Activated CD8-positive, alpha-beta memory T cell treated with anti-CD3 and anti-CD28 coated beads for 1 hour (primary cell): ENCODE measurements at places on chromosomes 1 and 21.

DNA sequence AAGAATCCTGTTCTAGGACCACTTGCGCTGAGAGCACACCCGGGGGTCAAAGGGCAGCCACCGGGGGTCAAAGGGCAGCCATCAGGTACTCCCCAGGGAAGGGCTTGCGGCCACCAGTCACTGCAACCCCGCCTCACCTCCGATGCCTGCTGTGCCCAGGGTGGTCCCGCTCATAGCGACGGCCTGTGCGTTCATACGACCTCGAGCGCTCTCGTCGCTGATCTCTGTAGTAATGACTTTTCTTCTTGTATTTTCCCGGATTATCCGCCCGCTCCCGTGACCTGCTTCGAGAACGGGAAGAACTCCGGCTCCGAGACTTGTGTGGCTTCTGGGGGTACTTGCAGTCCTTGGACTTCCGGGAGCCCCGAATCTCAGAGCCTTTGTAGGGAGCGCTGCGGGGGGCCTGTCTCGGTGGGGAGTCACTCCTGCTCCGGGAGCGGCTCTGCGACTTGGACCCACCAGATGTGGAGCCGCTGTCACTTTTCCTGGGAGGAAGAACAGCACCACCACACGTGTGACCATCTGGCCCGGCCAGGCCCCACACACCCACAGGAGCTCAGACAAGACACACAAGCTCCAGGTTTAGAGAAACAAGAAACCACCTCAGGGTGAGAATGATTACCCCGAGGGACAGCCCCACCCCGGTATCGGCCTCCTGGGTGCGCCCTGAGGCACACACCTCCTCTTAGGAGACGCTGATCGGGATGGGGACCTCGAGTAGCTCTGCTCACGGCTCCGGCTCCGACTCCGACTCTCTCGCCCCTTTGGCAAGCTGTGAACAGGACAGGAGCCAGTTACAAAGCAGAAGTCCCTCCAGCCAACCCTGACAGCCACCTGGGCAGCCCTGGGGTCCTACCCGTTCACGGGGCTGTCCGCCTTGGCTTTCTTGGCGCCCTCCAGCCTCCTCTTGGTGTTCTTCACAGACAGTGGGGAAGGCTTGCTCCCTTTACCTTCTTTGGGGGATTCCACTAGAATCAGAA lies 11.7 kb downstream of the CCNL2 start:
- DNase-seq, result no peak

DNA sequence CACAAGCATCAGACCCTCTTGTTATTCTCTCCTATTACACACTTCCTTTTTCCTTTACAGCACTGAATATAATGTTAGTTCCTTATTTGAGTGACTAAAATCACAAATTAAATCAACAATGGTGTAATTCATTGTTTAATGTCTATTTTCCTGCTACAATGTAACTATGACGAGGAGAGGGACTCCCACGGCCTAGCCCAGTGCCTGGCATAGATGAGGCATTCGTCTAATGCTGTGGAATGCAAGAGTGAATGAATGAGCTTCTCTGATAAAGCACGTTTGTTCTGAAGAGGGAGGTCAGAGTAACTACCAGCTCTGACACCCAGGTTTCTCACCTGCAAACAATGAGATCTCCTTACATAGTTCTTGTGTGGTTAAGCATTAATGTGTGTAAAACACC lies 479.4 kb downstream of the OMA1 start:
- DNase-seq, result no peak

DNA sequence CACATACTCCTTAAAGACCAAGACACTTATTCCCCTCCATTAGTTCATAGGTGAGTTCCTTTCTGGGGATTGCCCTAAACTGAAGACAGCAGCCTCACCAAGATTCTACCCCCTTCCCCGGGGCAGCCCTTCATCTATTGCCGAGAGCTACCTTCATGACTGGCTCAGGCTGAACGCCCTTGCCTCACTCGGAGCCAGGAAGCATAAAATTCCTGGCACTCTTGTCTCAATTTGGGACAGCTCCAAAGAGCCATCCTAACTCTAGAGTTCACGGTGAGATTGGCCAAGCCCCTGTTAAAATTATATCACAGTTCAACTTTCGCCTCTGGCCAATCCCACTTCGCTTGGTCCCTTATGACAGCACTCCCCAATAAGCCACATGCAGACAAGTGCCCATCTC lies 113.0 kb upstream of the PROX1 start:
- DNase-seq, result no peak

DNA sequence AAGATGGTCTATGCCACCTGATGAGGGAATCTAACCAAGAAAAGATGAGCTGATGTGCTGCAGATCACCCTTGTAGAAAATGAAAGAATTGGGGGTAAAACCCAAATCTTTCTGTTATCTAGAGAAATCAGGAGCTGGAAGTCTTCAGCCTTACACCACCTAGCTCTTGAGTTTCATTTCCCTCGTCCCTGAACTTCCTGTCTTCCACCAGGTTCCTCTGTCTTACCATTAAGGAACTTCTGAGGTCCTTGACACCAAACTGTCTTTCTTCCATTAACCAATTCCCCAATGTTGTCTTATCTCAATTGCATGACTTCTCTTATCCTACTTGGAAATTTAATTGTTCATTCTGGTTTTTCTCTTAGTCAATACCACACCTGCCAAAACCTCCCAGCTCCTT lies 31.5 kb downstream of the LPAR3 start:
- no peak for DNase-seq

DNA sequence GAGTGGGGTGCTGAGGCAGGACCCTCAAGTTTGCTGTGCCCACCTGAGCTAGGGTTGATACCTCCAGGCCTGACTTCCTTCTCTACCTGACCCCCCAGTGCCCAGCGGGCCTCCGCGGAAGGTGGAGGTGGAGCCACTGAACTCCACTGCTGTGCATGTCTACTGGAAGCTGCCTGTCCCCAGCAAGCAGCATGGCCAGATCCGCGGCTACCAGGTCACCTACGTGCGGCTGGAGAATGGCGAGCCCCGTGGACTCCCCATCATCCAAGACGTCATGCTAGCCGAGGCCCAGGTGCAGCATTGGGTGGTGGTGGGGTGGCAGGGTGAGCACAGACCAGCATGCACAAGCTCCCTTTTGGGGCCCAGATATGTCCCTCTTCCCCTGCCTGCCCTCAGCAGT lies 51.3 kb upstream of the KDM4A start:
- DNase-seq, result no peak

GRCh38 chr1:211928290-211928801 lies 97.8 kb upstream of the LPGAT1 start:
- no peak for DNase-seq

DNA sequence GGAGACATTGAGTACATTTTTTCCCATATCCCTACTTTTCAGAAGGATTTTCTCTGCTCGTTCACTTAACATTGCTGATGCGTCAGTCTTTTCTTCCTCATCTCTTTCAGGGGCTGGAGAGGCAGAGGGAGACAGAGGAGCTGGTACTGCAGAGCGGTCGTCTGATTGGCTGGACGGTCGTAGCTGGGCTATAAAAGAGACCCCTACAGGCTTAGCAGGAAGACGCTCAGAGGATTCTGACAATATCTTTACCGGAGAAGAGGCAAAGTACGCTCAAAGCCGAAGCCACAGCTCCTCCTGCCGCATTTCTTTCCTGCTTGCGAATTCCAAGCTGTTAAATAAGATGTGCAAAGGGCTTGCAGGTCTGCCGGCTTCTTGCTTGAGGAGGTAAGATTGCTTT lies at the start of gene RGS4:
TSS of gene RGS4 (plus strand) at position 220 of the 400 bp plus-strand sequence. CDS start at position 344, 124 bp downstream.
- no peak for DNase-seq

DNA sequence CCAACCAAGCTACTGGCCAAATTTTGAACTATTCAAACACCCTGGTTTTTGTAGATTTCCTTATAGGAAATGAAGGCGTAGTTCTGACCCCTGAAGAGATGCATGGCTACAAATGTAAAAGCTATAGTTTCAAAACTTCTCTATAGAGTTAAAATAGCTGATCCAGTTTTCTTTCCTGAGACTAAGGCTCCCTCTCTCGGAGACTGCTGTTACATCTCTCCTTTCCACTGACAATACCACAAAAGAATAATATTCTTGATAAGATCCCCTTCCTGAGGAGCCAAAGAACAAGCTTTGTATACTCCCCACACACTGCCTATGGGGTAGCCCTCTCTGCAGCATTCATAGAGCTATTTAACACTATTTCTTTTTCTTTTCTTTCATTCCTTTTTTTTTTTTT lies 6.7 kb upstream of the CFAP126 start:
- no peak for DNase-seq

DNA sequence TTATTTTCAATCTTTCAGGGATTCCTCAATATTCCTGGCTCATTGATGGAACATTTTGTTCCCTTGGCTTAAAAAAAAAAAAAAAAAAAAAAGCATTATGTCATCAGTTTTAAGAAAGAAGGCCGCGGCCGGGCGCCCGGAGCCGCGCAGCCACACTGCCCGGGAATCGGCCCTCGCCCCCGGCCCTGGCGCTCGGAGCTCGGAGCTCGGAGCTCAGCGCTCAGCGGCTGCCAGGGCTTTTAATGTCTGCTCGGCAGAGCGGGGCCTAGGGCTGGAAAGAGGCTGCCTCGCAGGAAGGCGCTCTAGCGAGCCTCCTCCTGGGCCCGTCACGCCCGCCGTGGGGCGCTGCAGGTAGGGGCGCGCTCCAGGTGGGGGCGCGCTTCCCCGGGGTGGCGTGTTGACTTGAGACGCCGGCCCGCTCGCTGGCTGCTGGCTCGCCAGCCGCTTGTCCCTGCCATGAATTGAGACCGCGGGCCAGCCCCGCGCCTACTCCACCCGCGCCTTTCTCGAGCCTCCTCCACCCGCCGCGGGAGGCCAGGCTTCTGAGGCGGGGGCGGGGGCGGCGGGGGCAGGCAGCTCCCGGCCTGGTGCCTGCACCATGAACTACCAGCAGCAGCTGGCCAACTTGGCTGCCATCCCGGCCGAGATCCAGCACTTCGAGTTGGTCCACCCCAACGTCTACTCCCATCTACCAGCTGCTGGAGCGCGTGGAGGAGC lies 5.4 kb upstream of the TDRD5 start:
- DNase-seq, result no peak

- DNase-seq, result no peak
Observed at GRCh38 chr21:45989355-45990048, 7.9 kb downstream of the COL6A1 start.

DNA sequence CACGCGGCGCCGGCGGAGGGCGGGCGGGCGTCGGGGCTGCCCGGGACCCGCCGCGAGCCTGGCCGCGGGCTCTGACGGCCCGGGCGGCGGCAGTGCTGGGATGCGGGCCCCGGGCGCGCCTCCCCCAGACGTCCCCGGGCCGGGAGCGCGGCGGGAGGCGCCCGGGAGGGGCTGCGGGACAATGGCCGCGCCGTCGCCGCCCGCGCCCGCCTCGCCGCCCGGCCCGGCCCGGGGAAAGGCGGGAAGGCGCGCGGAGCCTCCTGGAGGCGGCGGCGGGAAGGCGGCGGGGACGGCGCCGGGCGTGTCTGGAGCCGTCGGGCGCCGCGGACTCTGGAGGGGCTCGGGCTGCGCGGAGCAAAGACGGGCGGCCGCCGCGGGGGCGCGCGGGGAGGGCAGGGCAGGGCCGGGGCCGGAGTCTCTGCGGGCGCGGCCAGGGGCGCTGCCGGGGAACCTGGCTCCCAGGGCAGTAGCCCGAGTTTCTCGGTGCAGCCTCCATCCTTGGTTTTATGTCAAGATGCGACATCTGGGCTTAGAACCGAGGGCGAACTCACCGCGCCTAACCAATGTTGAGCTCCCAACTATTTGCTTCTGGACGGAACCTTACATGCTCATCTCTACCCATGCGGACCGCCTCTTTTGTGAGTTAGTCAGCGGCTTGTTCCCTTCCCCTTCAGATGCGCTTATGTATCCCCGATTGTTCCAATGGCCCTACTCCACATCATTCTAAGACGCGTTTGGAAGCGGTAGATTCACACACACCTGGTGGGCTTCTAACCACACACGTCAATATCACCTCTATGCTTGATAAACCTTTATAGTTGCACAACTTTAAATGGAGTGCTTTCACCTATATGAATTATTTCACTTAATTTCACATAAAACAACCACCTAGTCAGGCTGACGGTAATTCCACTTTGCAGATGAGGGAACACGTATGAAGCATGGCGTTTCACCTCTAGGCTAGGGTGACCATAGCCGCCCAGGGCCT lies 651 bp downstream of the ZBTB8A start:
- DNase-seq, result no peak

DNA sequence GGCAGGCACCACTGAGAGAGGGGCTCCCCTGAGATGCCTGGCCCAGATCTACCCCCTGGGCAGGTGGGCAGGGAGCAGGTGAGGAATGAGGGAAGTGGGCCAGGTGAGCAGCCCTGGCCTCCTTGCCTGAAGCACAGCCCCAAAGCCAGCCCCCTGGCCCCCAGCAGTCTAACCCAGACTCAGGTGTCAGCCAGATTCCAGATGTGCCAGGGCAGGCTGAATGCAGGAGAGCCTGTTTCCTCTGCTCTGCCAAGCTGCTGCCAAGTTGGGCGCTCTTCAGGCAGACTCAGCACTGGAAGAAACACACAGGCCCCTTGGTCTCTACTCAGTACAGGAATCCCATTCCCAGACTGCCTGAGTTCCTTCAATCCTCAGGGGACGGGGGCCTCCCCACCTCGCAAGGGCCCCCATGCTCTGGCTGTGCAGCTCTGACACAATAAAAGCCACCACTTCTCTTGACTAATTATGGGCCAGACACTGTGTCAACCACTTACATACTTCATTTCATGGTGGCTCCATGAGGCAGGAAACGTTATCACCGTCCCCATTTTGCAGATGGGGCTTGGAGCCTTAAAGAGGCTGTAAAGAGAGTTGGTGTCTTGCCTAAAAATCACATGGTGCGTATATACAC lies 20.4 kb downstream of the ARHGEF19 start:
- DNase-seq, result no peak

GRCh38 chr1:226627050-226627755 lies 78.6 kb downstream of the STUM start:
- no peak for DNase-seq

GRCh38 chr1:160733898-160734297 lies 5.1 kb upstream of the SLAMF7 start:
- no peak for DNase-seq

GRCh38 chr1:214248311-214249085 lies 32.5 kb upstream of the SMYD2 start:
- DNase-seq, result no peak

GRCh38 chr1:24643363-24644099 lies 429 bp downstream of the SRRM1 start:
- DNase-seq, result peak; percentile 33

DNA sequence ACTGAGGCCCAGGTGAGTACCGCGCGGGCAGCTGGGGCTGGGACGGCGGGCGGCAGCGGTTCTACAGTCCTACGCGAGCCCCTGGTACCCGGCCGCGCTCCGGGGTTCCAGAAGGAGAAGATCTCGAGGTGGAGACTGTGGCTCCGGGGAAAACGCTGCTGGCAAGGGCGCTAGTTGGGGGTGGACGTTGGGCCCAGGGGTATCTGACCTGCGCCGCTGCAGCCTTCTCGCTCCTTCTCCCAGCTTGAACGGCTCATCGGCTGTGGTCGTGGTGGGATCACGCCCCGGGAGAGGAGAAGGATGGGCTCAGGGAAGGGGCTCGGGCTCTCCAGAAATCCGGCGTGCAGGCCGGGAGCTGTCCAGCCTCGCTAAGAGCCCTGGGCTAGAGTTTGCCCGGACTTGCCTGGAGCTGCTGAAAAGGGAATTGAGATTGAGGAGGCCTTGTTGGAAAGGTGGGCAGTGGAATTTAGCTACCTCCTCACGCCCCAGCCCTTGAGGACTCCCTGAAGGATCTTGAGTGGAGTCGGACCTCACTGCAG lies 1.1 kb upstream of the POU3F1 start:
- no peak for DNase-seq
